ENCODE measurements at places on chromosomes 11 and 22.

DNA sequence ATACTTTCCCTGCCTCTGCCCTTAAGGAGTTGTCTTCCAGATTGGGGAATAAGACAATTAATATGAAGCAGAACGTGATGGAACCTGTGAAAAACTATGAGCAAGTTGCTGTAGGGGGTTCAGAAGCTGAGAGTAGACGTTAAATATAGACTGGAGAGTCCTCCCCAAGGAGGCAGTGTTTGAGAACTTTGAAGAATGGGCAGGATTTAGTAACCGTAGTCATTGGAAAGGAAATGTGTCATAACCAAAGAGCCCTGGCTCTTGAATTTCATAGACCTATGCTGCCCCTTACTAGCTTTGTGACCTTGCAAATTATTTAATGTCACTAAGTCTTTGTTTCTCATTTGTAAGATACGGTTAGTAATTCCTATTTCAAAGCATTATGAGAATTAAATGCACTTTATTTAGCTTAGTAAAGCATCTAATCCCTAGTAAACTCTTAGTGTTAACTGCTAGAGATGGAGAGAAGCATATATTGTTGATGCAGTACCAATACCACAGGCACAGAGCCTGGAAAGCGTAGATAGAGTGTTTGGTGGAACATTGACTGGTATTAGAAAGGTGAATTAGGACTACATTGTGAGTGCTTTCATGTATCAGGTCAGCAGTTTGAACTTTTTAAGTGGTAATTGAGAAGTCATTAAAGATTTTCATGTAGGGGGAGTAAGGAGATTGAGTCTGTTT, 54.1 kb downstream of the MCAM start:
- no peak for DNase-seq

- no peak for DNase-seq
These were observed 34.6 kb downstream of the CLDN25 start for GRCh38 chr11:113814181-113814580.

- no peak for DNase-seq
These were observed 57.0 kb downstream of the PHF21A start for GRCh38 chr11:46064221-46064620.

DNA sequence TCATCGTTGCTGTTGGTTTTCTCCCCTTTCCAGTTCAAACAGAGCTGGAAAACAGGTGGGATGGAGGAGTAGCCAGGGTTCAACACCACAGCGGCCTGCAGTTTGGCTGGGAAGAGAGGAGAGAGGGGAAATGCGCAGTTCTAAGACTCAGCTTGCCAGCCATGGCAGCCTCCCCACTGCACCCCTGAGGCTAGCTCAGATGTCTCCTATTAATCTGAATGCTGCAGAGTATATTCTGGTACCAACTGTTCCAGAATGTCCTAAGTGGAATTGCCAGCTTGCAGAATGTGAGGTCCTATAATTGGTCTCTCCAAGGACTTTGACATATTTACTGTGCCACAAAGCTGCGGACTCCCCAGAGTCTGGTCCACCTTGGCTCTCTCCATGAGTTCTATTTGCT, 32.0 kb downstream of the NEFH start:
- DNase-seq, result no peak

GRCh38 chr22:31241936-31242335, 29.8 kb downstream of the LIMK2 start:
- DNase-seq, result no peak

DNA sequence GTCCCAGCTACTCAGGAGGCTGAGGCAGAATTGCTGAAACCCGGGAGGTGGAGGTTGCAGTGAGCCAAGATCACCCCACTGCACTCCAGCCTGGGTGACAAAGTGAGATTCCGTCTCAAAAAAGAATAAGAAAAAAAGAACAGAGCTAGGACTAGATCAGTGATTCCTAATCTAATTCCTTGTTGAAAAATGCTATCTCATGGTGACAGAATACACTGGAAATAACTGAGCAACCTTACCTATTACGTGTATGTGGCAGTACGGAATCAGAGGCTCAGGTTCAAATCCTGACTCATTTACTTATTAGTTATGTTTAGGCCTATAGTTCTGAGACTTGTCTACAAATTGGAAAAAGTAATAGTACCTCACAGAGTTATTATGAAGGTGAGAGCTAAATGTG, 19.5 kb upstream of the RCE1 start:
- no peak for DNase-seq

DNA sequence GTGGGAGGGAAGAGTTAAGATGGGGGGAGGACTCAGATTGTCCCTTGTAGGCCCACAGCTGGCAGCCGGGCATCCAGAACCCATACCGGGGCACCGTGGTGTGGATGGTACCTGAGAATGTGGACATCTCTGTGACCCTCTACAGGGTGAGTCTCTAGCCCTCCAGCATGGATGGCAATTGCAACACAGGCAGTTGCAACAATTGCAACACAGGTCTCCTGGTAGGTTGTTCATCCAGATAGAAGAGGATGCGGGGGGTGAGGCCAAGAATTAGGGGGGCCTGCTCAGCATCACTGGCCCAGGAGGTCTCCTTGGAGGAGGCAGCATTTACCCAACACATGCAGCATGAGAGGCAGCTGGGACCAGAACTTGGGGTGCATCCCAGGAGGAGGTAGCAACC, 3.4 kb downstream of the EHBP1L1 start:
- no peak for DNase-seq

DNA sequence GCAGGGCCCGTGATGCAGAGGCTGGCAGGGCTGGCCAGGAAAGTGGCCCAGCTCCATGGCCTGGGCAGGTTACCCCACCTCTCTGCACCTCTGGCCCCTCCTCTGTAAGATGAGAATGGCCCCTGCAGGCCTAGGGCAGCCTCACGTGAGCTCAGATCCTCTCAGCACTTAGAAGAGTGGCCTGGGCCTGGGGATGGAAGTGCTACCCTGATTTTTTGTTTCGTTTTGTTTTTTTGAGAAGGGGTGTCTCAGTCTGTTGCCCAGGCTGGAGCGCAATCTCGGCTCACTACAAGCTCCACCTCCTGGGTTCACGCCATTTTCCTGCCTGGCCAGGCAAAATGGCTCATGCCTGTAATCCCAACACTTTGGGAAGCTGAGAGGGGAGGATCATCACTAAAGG, 982 bp downstream of the APOBEC3H start:
- no peak for DNase-seq

- no peak for DNase-seq
These were observed 364.6 kb downstream of the AASDHPPT start for GRCh38 chr11:106442032-106442431.

DNA sequence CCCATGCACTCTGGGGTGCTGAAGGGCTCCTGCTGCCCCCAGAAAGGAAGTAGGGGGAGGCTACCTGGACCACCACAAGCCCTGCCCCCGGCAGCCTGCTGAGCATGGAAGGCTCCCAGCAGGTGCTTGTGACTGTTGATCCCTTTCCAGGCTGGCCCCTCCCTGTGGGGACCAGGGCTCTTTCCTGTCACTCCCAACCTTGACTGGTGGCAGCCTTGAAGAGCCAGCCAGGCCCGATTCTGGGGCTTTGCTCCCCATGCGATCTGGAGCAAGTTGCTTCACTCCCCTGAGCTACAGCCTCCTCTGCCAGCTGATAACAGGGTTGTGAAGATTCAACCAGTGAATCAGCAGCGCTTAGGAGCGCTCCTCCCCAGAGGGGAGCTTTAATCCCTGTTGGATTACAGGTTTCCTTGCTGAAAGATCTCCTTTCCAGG, 4.6 kb upstream of the CST6 start:
- no peak for DNase-seq

- DNase-seq, result no peak
These were observed 28.8 kb downstream of the WNT7B start for GRCh38 chr22:45948081-45948648.

- DNase-seq, result no peak
These were observed 5.4 kb upstream of the MCAM start for GRCh38 chr11:119322360-119322739.

GRCh38 chr22:29625090-29625825, 21.8 kb downstream of the NF2 start:
- DNase-seq, result no peak

- no peak for DNase-seq
These were observed 14.7 kb downstream of the UBTFL1 start for GRCh38 chr11:90100431-90100830.

- no peak for DNase-seq
These were observed 106.8 kb downstream of the DCDC1 start for GRCh38 chr11:31262761-31263160.

- no peak for DNase-seq
These were observed 73.2 kb upstream of the LMO2 start for GRCh38 chr11:33965032-33965431.

GRCh38 chr11:1130276-1131032, 27.3 kb upstream of the MUC5AC start:
- DNase-seq, result no peak

GRCh38 chr11:85040166-85040565, 587.0 kb downstream of the DLG2 start:
- DNase-seq, result no peak

GRCh38 chr11:69510471-69511357, 29.3 kb downstream of the LINC01488 start:
- no peak for DNase-seq

DNA sequence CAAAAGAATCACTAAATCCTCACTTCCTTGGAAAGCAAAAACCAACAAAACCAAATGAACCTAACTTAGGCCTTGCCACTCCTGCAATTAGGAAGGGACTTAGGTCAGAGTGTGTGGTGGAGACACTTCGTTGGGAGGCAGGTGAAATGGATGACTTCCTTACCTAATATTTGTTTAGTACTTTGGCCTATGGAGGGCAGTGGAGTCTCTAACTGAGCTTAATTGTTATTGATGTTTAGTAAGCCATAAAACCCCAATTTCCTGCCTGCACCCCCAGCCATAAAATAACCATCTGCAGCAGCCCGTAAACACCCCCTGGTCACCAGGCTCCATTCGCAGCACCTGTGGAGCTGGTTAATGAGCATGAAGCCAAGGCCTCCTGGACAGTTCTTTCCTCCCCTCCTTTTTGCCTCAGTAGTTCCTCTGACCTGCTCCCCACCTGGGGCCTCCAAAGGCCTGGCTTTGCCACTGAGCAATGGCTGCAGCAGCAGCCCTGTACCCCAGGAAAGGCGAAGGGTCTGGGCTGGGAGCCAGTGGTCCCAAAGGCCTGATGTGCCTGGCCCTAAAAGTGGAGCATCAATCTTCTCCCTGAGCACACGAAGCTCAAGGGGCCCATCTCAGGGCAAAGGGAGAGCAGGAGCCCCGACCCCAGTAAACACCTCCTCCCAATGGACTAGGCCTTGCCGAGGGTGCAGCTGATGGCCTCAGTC, 15.6 kb upstream of the SYT13 start:
- DNase-seq, result no peak

DNA sequence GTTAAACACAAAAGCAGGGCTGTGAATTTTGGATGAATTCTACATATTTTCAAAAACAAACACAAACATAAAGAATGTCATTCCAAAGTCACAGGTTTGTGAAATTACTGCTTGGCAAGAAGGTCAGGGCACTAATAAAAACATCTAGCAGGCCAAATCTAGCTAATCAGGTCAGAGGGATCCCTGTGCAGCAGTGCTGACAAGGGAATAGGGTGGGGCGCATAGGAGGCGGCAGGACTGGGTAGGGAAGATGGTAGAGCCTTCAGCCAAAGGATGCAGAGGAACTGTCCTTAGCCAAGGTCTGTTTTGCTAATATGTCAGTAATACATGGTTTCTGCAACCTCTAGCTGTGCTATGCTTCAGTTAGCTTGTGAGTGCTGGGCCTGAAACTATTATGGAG, 396.6 kb downstream of the TENM4 start:
- DNase-seq, result no peak

- no peak for DNase-seq
These were observed 9.1 kb downstream of the UCP3 start for GRCh38 chr11:73999581-74000306.

- DNase-seq, result no peak
These were observed 42.1 kb downstream of the NCAPD3 start for GRCh38 chr11:134181707-134182106.

GRCh38 chr11:85318573-85318972, 308.6 kb downstream of the DLG2 start:
- DNase-seq, result no peak

GRCh38 chr11:111320728-111321568, 22.6 kb downstream of the POU2AF3 start:
- no peak for DNase-seq

DNA sequence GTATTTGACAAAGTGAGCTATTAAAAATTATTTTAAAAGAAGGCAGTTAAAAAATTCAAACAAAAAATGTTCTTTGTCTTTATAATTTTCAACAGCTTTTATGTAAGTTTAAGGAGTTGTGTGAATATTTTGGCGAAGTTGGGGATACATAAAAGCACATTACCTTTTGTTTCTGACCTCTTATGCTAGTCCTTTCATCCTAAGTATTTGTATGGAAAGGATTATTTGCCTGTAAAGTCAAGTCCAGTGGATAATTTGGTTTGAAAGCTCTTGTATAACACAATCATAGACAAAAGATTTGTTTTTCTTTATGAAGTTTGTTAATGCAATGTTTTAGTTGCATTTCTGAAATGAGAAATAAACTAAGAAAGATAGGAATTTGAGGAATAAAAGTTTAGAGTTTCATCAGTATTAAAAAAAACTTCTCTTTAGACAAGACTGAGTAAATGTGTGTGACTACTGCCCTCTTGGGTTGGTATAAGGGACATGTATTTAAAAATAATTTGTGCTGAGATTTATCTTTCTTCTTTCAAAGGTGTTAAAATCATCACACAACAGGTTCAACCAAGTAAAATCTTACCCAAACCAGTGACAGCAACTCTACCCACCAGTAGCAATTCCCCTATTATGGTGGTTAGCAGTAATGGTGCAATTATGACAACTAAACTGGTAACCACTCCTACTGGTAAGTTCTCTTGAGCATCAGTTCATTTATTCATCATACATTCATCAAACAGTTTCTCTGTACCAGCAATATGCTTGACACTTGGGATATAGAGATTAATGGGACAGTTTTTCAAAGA, 68.2 kb downstream of the EMSY start:
- DNase-seq, result no peak

DNA sequence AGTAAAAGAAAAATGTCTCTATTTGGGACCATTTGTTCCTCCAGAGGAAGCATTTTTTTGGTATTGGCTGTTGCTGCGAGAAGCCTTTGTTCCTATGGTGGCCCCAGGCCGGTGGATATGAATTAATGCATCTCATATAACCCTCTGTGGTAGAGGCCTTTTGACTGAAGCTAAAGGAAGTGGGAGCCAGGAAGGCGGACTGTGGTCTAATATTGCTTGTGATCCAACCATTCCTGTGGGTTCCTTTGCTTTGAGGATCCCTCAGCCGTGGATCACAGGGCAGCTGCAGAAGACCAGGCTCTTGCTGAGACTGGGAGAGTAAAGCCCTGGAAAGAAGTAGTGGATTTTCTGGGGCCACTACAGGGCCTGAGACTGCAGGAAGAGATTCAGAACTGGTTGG, 68.3 kb upstream of the NAV2 start:
- no peak for DNase-seq

- DNase-seq, result no peak
These were observed 297.0 kb downstream of the CADM1 start for GRCh38 chr11:115207166-115207591.

- no peak for DNase-seq
These were observed 11.6 kb downstream of the IL2RB start for GRCh38 chr22:37137903-37138665.

DNA sequence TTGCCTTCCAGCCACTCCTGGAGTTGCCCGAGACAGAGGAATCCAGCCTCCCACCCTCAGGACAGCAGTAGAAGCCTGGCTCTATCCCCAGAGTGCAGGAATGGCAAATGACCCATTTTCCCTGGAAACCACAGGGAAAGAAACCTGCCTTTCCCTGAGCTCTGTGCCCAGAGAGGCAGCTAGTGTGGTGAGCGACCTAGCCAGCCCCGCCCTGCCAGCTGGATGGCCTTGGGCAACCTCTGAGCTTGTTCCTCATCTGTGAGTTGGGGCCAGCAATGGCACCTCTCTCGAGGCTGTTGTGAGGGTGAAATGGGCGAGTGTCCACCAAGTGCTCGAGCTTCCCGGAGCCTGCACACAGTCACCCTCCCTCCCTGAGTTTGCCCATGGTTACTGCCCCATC, 3.7 kb downstream of the OMP start:
- DNase-seq, result no peak
